ENCODE measurements at places on chromosomes 12 and 14.

- no peak overlapping the region for H3K27ac ChIP-seq
- H3K36me3 ChIP-seq = no peaks in the 10 kb centered on the region
These were observed 106.0 kb downstream of the PELI2 start for GRCh38 chr14:56224229-56224628.

GRCh38 chr12:40992158-40992557 lies 196.0 kb upstream of the PDZRN4 start:
- no peaks in the 10 kb centered on the region for H3K4me1 ChIP-seq
- H3K36me3 ChIP-seq = no peaks in the 10 kb centered on the region
- H3K27ac ChIP-seq = no peak overlapping the region
- H3K27me3 ChIP-seq = no peaks in the 10 kb centered on the region

- H3K27ac ChIP-seq = no peak overlapping the region
- no peak overlapping the region for H3K4me3 ChIP-seq
- H3K27me3 ChIP-seq = no peaks in the 10 kb centered on the region
These were observed 6.7 kb upstream of the ALDH2 start for GRCh38 chr12:111759991-111760390.

GRCh38 chr14:61466249-61466904 lies 145.0 kb downstream of the PRKCH start:
- DNase-seq = no peak
- no peak overlapping the region for H3K27ac ChIP-seq
- no peaks in the 10 kb centered on the region for H3K36me3 ChIP-seq
- no peak overlapping the region for H3K4me3 ChIP-seq

GRCh38 chr14:73749706-73750530 lies 35.7 kb upstream of the PNMA1 start:
- no peak for DNase-seq
- H3K27ac ChIP-seq = peak overlapping the region; percentile 86
- H3K36me3 ChIP-seq = no peaks in the 10 kb centered on the region
- peak overlapping the region; percentile 90 for H3K4me3 ChIP-seq

DNA sequence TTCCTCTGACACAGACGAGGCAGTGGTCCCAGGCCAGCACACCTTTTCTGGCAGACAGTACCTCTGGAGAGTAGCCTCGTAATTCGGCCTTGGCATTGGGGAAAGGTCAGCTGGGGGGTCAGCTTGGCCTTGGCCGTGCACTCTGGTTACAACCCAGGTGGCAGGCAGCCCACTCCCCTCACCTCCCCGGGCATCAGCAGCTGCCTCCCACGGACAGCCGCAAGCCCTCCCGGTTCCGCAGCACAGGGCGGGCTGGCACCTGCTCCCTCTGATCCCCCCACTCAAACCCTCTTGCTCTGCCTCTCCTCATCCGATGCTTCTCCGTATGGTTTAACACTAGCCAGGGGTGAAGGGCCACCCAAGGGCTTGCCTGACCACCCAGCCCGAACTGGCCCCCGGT lies 50.6 kb downstream of the TEAD4 start:
- no peak overlapping the region for H3K27ac ChIP-seq
- no peaks in the 10 kb centered on the region for H3K36me3 ChIP-seq
- DNase-seq = no peak
- H3K27me3 ChIP-seq = no peaks in the 10 kb centered on the region
- no peaks in the 10 kb centered on the region for H3K4me1 ChIP-seq

DNA sequence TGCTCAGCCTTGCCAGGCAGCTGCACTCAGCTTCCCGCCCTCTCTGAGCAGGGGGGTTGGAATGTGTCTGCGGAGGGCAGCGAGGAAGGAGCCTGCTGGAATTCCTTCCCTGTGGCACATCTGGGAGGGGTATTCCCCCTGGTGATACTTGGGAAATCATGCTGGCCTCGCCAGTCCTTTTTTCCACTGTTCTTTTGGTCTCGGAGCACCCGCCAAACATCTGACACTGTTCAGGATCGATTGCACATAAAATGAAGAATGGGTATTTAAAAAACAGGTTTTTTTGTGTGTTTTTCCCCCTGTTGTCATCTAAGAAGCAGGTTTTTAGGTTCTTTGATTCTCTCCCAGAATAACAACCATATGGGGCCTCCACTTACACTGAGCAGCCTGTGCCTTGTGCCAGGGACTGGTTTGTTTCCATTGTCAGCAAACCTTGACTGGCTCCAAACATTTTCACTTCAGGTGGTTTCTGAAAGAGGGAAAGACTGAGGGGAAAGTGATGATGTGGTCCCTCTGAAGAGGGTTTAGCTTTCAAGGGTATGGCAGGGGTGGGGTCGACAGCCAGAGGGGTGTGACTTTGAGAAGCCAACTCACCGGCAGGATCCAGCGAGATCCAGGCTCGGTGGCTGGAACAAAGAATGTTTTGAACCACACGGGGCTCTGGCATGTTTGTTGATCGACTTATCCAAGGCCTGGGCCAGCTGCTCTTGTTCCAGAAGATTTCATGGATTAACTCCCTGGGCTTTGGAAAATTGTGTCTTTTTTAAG lies 215.1 kb downstream of the CACNA1C start:
- H3K36me3 ChIP-seq = no peaks in the 10 kb centered on the region
- H3K4me1 ChIP-seq = no peaks in the 10 kb centered on the region
- H3K4me3 ChIP-seq = no peak overlapping the region
- no peak overlapping the region for H3K27ac ChIP-seq

DNA sequence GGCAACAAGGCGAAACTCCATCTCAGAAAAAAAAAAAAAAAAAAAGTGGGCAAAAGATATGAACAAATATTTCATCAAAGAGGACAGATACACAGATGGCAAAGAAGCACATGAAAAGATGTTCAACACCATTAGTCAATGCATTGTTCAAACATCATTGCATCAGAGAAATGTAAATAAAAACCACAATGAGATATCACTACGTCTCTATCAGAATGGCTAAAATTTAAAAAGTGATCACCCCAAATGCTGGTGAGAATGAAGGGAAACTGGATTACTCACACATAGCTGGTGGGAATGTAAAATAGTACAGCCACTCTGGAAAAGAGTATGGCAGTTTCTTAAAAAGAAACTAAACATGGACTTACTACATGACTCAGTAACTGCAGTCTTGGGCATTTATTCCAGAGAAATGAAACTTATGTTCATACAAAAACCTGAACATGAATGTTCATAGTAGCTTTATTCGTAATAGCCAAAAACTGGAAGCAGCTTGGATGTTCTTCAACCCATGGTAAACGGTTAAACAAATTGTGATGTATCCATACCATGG lies 3.6 kb downstream of the L2HGDH start:
- H3K27ac ChIP-seq = no peak overlapping the region
- no peaks in the 10 kb centered on the region for H3K36me3 ChIP-seq
- H3K4me1 ChIP-seq = peaks cover 9% of the 10 kb centered on the region

DNA sequence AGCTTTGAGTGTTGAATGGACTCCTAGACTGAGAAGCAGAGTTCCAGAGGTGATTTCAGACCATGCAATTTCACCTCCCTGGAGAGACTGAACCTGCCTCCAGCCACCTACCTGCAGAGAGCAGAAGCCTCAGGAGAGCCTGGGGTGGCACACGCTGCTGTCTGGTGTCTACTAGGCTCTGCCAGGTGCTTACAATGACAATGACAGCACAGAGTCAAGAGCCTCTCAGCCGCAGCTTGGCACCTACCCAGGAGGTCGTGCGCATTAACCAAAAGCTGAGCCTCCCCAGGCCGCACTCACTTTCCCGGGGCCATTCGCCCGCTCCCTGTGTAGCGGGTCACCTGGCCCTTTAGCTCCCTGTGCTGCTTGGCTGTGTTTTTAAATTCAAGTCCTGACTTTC lies 63.2 kb downstream of the TESC start:
- DNase-seq = no peak
- H3K27ac ChIP-seq = no peak overlapping the region
- peaks cover 12% of the 10 kb centered on the region for H3K4me1 ChIP-seq
- no peak overlapping the region for H3K4me3 ChIP-seq

DNA sequence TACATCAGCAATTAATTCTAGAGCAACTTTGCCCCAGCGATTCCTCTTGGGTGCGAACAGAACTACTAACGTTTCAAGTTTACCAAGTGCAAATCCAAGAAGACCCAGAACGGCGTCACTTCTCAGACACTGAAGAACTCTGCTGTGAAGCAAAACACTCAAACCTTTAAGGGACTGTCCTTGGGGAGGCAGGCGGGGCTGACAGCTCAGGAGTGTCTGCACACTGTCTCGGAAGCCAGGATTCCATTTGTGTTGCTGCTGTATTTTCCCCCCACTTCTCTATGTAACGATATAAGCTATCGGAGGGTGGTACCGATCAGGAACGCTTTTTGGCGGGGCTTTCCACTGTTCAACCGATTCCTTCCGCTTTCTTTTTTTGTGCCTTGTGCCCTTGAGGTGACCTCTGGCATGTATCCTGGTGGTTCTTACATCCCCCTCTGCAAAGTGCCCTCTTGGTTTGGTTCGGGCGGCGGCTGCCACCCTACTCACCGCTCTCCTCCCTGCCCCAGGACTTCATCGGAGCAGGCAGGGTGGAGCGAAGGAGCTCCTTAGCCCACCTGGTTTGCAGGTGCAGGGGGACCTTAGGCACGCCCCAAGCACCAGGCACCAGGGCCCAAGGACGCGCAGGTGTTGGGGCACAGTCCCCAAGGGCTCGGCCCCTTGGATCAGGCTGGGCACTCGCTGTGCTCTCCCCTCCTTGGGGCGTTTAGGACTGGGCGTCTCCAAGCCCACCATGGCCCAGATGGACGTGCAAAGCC lies 19.2 kb upstream of the MLXIP start:
- DNase-seq = no peak
- H3K27ac ChIP-seq = peak overlapping the region; percentile 34
- peaks cover 21% of the 10 kb centered on the region for H3K4me1 ChIP-seq

DNA sequence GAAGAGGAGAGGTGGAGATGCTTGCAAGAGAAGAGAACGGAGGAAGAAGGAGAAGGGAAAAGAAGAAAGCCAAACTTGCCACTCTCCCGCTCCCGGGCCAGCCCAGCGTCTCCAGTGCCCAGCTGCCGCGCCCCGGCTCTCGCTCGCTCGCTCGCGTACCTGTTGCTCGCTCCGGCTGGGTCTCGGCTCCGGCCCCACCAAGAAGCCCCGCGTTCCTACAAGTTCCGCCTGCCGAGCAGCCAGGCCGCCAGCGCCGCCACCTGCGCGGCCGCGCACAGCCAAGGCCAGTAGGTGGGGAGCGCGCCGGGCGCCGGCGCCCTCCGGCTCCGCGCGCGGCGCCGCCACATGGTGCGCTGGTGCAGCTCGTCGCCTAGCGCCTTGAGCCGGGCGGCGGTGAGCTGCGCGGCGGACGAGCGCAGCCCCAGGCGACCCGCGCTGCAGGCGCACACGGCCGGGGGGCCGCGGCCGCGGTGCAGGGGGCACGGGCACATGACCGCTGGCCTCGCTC lies 370 bp downstream of the HRK start:
- peaks cover 43% of the 10 kb centered on the region for H3K27me3 ChIP-seq
- H3K4me1 ChIP-seq = peaks cover 50% of the 10 kb centered on the region
- peak; percentile 64 for DNase-seq

DNA sequence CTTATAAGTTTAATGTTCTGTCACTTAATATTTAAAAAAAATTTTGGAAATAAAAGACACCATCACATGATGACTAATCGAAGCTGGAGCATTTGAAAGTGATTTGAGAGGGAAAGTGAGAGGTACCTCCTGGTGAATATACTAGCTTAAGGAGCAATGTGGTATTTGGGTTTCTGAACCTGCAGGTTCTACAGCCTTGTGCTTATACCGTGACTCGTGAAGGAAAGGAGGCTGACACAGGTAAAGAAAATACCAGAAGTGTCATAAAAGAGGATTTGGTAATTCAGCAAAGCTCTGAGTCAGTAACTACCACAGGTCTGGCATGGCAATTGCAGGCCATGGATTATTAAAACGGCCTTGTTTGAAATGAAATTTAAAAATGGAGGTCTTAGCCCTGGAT lies 151.0 kb downstream of the SLC38A4 start:
- H3K36me3 ChIP-seq = peaks cover 9% of the 10 kb centered on the region
- H3K27ac ChIP-seq = peak overlapping the region; percentile 57
- no peaks in the 10 kb centered on the region for H3K27me3 ChIP-seq
- no peak overlapping the region for H3K4me3 ChIP-seq

DNA sequence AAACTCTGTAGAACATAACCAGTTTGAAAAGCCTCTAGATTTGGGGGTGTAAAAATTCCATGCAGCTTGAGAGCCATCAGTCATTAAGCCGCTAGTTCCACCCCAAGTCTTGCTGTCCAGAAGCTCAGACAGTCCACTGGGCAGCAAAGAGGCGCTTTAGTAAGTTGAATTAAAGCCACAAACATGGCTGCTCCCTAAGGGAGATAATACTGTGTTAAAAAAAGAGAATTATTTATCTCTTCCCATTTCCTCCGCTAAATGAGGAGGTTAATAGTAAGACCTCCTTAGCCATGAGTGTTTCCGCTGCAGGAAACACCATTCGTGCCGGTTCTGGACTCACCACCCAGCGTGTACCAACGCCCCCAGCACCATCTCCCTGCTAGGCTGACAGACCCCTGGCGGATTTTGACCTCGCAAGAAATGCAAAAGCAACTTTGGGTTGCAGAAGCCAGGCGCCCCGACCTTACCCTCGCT lies 536 bp downstream of the TM7SF3 start:
- no peak for DNase-seq
- H3K36me3 ChIP-seq = no peaks in the 10 kb centered on the region
- peaks cover 56% of the 10 kb centered on the region for H3K4me1 ChIP-seq
- peak overlapping the region; percentile 98 for H3K27ac ChIP-seq

GRCh38 chr14:73945159-73945670 lies 4.7 kb downstream of the FAM161B start:
- H3K27me3 ChIP-seq = no peaks in the 10 kb centered on the region
- H3K4me3 ChIP-seq = no peak overlapping the region
- peaks cover 14% of the 10 kb centered on the region for H3K4me1 ChIP-seq
- DNase-seq = no peak

DNA sequence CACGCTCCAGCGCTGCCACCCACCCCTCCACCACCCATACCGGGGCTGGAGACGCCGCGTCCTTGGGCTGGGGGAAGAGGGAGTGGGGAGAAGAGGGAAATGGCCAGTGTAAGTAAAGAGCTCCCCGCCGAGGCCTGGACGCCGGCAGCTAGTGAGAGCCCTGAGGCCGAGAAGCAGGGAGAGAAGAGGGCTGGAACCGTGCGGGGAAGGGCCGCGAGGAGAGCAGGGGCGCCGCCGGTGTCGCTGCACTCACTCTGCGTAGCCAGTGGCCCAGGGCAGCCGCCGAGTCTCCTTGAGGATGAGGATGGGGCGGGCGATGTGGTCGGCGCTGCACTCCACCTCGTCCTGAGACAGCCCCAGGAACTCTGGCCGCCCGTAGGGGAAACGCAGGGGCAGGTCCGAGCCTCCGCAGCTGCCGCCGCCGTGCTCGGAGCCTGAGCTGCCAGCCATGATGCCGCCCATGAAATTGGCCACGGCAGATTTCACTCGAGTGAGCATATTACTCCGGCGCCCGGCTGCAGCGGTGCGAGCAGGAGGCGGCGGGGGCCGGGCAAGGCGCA lies 631 bp downstream of the PPM1H start:
- no peak overlapping the region for H3K27ac ChIP-seq
- H3K4me1 ChIP-seq = peaks cover 18% of the 10 kb centered on the region
- no peaks in the 10 kb centered on the region for H3K36me3 ChIP-seq
- DNase-seq = no peak
